IPS DF 19.7 (cell line): ENCODE measurements at places on chromosomes 11 and 22.

GRCh38 chr22:50218996-50219727, 18.4 kb downstream of the SELENOO start:
- no peak for DNase-seq

- DNase-seq = no peak
These were observed 128.0 kb upstream of the ANO1 start for GRCh38 chr11:69950120-69950519.

GRCh38 chr22:23478175-23478574, 101.9 kb downstream of the IGLL1 start:
- DNase-seq = no peak

- DNase-seq = no peak
These were observed 14.0 kb downstream of the MYEOV start for GRCh38 chr11:69307871-69308431.

- DNase-seq = no peak
These were observed 33.8 kb upstream of the NUP50 start for GRCh38 chr22:45129703-45130524.

- DNase-seq = no peak
These were observed 53.7 kb downstream of the THAP12 start for GRCh38 chr11:76327202-76327601.

DNA sequence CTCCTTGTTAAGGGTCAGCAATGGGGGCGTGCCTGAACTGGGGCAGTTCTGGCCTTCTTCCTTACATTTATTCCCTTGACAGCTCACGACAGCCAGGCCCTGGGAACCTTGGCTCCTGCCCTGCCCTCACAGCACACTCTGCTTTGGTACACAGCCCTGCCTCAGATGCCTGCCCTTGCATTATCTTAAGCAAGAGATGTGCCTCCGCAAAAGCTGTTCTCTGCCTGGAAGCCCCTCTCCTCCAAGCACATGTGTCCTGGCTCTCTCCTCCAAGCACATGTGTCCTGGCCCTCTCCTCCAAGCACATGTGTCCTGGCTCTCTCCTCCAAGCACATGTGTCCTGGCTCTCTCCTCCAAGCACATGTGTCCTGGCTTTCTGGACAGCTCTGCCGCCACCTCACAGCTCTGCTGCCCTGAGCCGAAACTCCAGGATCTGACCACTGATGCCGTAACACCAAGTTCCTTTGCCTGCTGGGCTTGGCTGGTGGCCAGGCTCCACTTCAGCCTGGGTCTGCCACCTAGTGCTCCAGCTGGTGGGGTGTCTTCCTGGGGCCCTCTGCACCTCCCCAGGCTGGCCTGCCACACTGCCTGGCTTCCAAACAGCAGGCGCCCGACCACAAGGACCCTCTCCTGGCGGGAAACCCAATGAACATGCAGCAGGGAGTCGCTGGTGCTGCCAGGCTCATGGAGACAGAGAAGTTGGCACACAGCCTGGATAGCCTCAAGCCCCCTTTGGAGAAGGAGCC, 53.0 kb downstream of the SCUBE1 start:
- no peak for DNase-seq

DNA sequence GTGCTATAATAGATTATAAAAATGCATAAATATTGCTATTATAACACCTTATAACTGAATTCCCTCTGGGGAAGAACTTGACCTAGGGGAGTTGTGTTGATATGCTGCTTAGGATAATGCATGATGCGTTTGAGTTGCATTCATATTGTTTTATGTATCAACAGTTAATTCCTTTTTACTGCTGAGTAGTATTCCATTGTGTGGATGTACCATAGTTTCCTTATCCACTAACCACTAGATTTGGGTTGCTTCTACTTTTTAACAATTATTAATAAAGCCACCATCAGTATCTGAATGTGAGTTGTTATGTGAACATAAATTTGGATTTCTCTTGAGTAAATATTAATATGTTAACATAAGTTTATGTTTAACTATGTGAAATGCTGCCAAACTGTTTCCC, 19.7 kb upstream of the LRRC4C start:
- no peak for DNase-seq

GRCh38 chr11:117037975-117038350, 60.3 kb downstream of the SIK3 start:
- DNase-seq = no peak

- DNase-seq = no peak
These were observed 711 bp upstream of the PACSIN2 start for GRCh38 chr22:43015677-43016042.

- DNase-seq = no peak
These were observed 3.4 kb downstream of the SPTBN2 start for GRCh38 chr11:66725647-66726046.
